ENCODE measurements at places on chromosomes 11 and 22.

DNA sequence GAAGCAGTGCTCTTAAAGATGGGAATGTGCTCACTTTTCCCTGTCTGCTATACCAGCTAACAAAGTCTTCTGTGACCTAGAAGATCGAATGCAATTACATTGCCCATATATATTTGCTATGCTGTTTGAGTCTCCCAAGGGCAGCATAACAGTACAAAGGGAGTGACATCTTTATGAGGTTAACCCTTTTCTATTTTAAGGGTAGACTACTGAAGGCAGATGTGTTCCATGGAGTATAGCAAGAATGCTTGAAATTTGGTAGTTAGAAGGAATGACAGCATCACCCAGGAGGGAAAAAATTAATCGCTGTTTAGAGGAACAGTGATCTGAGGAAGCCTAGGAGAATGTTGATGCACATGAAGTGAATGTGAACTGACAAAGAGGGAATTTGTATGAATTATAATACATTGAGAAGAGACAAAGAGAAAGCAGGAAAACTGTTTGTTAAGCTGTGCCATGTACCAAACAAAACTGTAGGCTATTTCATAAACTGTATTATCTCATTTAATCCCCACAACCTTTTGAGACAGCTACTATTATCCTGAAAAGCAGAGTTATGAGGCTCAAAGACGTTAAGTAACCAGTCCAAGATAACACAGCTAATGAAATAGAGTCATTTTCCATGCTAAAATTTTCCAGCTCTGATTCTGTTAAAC is 13.0 kb downstream of the MAML2 start:
- DNase-seq, result no peak

DNA sequence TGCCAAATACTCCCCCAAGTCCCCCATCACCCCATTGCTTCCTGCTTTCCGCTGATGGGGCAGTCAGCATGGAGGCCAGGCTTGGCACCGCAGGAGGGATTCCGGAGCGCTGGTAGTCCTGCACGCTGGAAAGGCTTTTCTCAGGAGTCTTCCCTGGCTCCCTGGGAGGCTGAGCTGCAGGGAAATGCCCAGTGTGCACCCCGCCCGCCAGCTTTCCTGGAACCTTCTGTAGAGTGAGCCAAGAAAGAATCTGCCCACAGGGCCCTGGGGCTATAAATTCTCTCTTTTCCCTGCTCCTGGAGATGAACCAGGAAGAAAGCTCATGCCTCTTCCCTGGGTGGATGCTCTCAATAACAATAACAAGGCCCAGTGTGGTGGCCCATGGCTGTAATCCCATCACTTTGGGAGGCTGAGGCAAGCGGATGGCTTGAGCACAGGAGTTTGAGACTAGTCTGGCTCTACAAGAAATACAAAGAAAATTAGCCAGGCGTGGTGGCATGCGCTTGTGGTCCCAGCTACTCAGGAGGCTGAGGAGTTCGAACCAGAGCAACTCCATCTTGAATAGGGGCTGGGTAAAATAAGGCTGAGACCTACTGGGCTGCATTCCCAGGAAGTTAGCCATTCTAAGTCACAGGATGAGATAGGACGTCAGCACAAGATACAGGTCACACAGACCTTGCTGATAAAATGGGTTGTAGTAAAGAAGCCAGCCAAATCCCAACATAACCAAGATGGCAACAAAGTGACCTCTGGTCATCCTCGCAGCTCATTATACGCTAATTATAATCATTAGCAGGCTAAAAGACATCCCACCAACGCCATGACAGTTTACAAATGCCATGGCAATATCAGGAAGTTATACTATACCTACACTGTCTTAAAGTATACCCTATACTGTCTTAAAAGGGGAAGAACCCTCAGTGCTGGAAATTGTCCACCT is 46.4 kb upstream of the FTH1 start:
- DNase-seq, result no peak

GRCh38 chr11:96337541-96338431 is 5.2 kb downstream of the MAML2 start:
- no peak for DNase-seq

- no peak for DNase-seq
These were observed 76.7 kb upstream of the FAM181B start for GRCh38 chr11:82810326-82810725.

DNA sequence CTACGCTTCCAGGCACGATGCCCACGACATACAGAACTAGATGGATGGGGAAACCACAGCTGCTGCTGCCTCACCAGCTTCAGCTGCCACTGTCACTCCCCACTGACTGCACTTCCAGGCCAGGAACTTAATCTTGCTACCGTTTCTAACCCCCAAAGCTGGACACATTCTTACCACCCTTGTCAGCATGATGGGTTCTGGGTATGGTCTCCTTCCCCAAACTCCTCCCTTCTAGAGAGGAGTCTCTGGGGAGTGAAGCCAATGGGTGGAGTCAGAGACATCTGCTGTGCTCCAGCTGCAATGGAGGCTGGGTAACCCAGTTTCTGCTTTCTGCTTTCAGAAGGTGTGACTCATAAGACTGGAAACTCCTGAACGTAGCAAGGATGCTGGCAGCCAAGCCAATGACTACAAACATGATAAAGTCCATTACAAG is 87.0 kb upstream of the THY1 start:
- no peak for DNase-seq

GRCh38 chr22:42074132-42074811 is at the start of gene PHETA2:
TSS of gene PHETA2 (plus strand) at chr22:42074248. CDS start at chr22:42077294, 3,046 bp downstream.
- DNase-seq, result no peak
